ENCODE measurements at places on chromosomes 5 and 9.

DNA sequence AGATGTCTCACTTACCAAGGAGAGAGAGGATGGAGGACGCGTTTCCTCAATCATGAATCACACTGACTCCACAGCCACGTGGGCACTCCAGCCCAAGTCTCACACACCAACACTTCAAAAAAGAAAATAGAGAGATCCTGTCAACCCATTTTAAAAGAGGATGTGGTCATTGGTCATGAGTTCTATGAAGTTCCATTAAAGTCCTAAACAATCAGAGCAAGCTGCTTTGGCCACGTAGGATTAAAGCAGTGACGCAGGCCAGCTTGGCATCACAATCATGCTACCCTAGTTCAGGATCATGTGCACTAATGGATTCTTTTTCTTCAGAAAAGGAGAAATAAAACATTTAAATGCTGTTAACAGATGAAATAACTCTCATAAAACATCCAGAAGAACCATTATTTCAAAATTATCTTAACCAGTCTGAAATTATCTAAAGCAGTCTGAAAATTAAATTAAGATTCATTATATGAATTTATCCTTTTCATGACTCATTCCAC, 108.1 kb downstream of the SEMA5A start:
- no peak for DNase-seq

GRCh38 chr5:163642904-163643303, 137.5 kb downstream of the MAT2B start:
- DNase-seq = no peak

DNA sequence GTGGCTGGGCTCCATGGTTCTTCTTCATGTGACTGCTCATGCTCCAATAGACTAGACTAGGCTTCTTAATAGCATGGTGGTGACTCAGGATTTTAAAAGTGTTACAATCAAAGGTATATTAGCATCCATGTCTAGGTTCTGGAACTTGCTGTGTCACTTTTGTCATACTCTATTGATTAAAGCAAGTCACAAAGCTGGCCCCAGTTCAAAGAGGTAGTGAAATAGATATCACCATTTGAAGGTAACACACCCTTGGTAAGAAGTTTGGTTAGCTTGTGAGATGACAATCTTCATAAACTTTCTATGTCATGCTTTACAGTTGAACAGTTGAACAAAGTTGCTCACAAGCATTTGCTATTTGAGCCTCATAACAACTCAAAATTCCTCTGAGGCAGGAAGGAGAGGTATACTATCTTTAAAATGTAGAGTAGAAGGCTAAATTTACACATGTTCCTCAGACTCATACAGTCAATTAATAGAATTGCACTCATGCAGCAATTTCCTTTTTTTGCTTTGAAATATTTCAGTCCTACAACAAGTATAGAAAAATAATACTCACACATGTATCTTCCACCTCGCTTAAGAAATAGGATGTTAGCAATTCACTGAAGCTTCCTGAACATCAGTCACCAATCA, 56.8 kb upstream of the TMEM252 start:
- DNase-seq = no peak

DNA sequence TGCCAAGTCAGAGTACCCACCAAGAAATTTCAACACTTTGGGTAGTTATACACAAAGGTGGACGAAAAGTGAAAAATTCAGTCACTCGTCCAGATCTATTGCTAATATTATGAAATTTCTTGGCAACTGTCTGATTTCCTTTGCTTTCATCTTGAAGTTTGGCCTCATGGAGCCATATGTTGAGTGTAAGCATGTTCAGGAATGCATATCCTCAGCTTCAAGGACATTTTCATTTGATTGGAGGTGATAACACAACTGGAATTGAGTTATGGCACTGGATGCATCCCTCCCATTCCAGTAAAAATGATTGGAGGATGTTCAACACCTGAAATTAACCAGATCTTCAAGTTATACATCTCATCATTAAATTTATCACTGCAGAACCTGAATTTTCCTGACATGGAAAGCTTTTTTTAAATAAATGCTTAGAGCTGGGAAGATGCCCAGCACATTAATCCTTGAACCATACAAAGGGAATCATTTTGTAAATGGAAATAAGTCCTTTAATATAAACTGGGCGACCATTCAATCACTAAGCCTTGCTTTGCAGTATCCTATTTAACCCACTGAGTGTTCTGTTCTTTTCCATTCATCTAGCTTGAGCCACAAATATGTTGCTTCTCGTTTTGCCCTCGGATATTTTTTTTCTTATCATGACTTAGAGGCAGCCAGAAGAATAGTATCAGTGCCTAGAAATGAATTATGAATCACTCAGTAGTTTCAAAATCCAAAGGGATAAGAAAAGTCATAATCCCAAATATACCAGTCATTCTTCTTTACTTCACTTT, 273.7 kb upstream of the PIK3R1 start:
- no peak for DNase-seq

DNA sequence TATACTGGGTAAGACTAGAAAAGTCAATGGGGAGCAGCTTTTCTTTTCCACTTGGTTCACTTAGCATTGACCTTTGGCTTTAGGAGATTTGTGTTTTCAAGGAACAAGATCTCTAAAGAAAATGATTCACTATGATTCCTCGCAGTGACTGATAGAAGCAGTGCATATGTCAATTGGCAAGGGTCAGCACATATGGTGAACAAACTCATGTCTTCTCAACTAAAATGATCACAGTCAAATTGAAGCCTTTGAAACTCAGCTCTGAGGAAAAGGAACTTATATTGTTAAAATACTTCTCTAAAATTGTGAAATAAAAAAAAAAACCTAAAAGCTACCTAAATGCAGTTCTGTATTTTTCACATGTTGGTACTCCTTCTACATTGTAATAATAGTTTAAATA, 43.2 kb upstream of the IL7R start:
- DNase-seq = no peak

DNA sequence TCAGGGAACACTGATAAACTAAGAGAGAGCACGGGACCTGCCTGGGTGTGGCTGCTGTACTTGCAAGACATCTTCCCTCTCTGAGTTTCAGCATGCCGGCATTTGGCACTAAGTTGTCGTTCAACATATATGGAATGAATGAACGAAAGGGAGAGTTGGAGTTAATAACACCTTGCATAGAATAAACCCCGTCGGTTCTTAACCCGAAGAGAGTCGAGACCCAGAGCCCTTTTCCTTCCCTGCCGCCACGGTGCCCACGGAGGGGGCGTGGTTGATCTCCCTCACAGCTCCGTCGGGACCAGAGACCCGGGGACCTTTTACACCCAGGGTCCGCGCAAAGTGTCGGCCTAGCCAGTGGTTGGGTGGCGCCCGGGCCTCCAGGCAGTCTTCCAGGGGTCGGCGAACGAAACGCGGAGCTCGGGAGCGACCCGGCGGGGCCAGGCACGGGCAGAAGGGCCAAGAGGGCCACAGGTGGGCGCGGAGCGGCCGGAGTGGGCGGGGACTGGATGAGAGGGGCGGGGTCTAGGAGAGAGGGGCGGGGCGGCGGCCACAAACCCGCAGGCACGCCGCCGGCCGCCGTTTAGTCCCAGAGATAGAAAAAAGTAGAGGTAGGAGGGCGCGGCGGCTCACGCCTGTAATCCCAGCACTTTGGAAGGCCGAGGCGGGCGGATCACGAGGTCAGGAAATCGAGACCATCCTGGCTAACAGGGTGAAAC, 735 bp upstream of the RPL26L1 start:
- DNase-seq = peak; percentile 88
